Stomach (tissue), 19 donors: ENCODE measurements at places on chromosomes 7 and 10. TPM values are rescaled to one million over a fixed set of nuclear protein-coding genes. Genes with fewer than 3 reads are reported as not detected.

DNA sequence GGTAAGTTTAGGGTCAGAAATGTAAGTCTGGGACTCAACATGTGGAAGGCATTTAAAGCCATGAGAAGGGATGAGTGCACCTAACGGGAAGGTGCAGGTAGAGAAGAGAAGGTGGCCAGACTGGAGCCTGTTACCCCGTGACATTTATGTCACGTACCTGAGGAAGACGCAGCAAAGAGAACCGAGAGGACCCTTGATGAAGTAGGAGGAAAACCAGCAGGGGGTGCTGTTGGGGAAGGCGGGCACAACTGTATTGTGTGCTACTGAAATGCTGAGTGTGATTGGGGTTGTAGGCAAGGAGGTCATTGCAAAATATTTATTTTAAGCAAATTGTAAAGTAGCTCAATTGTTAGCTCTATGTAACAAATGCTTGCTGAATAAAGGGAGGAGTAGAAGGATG is 338.2 kb upstream of the PRKCQ start:
- no peaks in the 10 kb centered on the region for H3K27me3 ChIP-seq
- H3K4me1 ChIP-seq: peaks cover 7% of the 10 kb centered on the region
- no peak overlapping the region for H3K4me3 ChIP-seq

Gene GTF2IRD1
- polyA plus RNA-seq: 8.0 TPM

DNA sequence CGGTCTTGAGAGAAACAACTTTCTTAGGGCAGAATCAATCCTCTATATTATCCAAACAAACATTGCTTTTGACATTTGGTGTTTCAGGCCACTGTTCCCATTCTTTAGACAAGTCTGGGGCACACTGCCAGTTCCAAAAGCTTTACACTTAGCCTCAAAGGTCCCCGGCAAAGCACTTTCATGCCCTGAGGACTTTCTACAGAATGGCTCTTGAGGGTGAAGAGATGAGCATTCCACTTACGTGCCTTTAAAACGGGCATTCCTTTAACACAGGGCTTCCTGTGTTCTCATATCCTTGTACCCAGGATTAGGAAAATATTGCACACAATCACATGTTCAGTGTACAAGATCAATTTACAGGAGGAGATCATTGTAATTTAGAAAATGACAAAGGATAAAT is 13.1 kb upstream of the TMEM213 start:
- DNase-seq: no peak
- H3K27me3 ChIP-seq: no peaks in the 10 kb centered on the region
- no peak overlapping the region for H3K27ac ChIP-seq
- no peaks in the 10 kb centered on the region for H3K36me3 ChIP-seq
- no peak overlapping the region for H3K4me3 ChIP-seq

Gene ACADSB
- polyA plus RNA-seq: 10.7 TPM

- no peaks in the 10 kb centered on the region for H3K27me3 ChIP-seq
- DNase-seq: no peak
- H3K27ac ChIP-seq: no peak overlapping the region
- no peak overlapping the region for H3K4me3 ChIP-seq
Measured at GRCh38 chr7:138863931-138864330, 65.9 kb upstream of the ATP6V0A4 start.

DNA sequence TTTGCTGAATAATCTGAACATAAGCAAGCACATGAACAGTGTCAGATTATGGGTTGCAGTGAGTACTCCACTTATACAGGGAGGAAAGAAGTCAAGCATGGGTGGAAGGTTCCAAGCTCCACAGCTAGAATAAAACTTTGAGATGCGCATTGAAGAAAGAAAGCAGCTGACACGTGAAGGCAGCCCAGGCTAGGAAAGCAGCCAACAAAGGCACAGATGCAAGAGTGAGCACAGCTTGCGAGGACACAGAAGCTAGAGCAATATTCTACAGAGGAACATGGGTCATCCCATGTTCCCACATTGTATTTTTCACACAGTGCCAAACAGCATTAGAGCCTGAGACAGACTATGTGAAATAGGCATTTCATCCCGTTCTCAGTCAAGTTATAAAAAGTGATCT is 194.6 kb upstream of the TBX20 start:
- H3K27me3 ChIP-seq: no peaks in the 10 kb centered on the region
- H3K4me1 ChIP-seq: no peaks in the 10 kb centered on the region
- no peaks in the 10 kb centered on the region for H3K36me3 ChIP-seq
- DNase-seq: no peak
- H3K27ac ChIP-seq: no peak overlapping the region

Gene ANXA8
- polyA plus RNA-seq: 0.37 TPM

DNA sequence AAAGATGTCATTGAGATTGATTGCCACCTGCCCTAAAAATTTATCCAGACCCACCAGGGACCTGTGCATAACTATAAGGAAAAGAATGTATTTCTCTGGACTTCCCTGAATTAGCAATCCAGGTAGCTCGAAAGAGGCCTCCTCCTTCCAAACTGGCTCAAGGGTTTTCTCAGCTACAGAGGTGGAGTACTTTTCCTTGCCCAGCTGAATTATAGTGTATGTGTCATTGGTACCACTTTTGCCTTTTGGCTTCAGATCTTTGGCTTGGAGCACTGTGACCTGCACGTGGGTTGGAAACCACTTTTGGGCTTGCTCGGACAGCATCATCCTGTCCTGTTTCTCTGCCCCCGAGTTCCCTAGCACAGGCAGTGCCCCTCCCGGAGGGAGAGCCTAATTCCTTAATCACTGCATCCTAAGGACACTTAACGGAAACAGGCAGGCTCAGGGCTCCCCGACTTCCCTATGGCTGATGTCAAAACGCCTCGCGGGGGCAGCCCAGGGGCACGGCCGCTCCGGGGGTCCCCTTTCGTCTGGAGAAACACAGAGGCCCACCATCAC is 825 bp downstream of the RAB11FIP2 start:
- no peaks in the 10 kb centered on the region for H3K36me3 ChIP-seq
- peaks cover 7% of the 10 kb centered on the region for H3K4me1 ChIP-seq
- peak overlapping the region; percentile 89 for H3K4me3 ChIP-seq

- H3K27ac ChIP-seq: peak overlapping the region; percentile 97
- no peaks in the 10 kb centered on the region for H3K36me3 ChIP-seq
- no peak overlapping the region for H3K4me3 ChIP-seq
- H3K4me1 ChIP-seq: peaks cover 97% of the 10 kb centered on the region
- DNase-seq: no peak
Measured at GRCh38 chr10:93437946-93438612, 44.1 kb downstream of the MYOF start.

- H3K4me3 ChIP-seq: no peak overlapping the region
- H3K27me3 ChIP-seq: no peaks in the 10 kb centered on the region
- H3K4me1 ChIP-seq: no peaks in the 10 kb centered on the region
- DNase-seq: no peak
- H3K27ac ChIP-seq: no peak overlapping the region
Measured at GRCh38 chr7:129299889-129300288, 75.1 kb downstream of the AHCYL2 start.

GRCh38 chr10:69655124-69655867 is 25.2 kb downstream of the FAM241B start:
- H3K27me3 ChIP-seq: peaks cover 15% of the 10 kb centered on the region
- no peak for DNase-seq
- no peak overlapping the region for H3K27ac ChIP-seq
- H3K4me1 ChIP-seq: no peaks in the 10 kb centered on the region
- H3K36me3 ChIP-seq: no peaks in the 10 kb centered on the region

- no peak for DNase-seq
- H3K27me3 ChIP-seq: peaks cover 30% of the 10 kb centered on the region
- H3K27ac ChIP-seq: no peak overlapping the region
- H3K4me1 ChIP-seq: no peaks in the 10 kb centered on the region
- H3K36me3 ChIP-seq: no peaks in the 10 kb centered on the region
Measured at GRCh38 chr10:128306966-128307365, 180.7 kb upstream of the MKI67 start.

- no peak overlapping the region for H3K27ac ChIP-seq
- DNase-seq: no peak
- no peaks in the 10 kb centered on the region for H3K4me1 ChIP-seq
- H3K4me3 ChIP-seq: no peak overlapping the region
- no peaks in the 10 kb centered on the region for H3K36me3 ChIP-seq
Measured at GRCh38 chr7:108648989-108649388, 79.3 kb downstream of the DNAJB9 start.

Gene SLC29A4
- 6.5 TPM for polyA plus RNA-seq

DNA sequence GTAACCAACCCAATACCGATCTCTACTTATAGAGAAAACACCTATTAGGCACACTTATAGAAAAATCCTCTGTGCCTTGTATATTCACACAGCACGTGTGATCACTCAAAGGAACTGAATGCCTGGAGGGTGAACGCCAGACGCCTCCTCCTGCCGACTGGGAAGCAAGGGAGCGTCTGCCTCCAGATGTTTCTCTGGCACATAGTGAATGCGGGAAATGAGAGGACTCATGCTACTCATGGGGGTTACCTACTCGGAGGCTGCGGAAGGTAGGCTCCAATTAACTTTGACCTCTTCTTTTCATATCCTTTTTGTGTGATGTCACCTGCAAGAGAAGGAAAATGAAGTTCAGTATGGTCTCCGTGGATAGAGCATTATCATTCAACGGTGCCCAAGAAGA is 203.3 kb downstream of the DIP2C start:
- H3K4me1 ChIP-seq: peaks cover 4% of the 10 kb centered on the region
- peaks cover 22% of the 10 kb centered on the region for H3K36me3 ChIP-seq
- peak overlapping the region; percentile 88 for H3K27ac ChIP-seq
- no peak overlapping the region for H3K4me3 ChIP-seq

GRCh38 chr7:91835826-91836368 is 44.6 kb downstream of the MTERF1 start:
- no peaks in the 10 kb centered on the region for H3K27me3 ChIP-seq
- no peaks in the 10 kb centered on the region for H3K36me3 ChIP-seq
- no peak overlapping the region for H3K27ac ChIP-seq
- H3K4me3 ChIP-seq: no peak overlapping the region

- no peak overlapping the region for H3K4me3 ChIP-seq
- no peak for DNase-seq
- H3K4me1 ChIP-seq: peaks cover 26% of the 10 kb centered on the region
- H3K27ac ChIP-seq: no peak overlapping the region
- no peaks in the 10 kb centered on the region for H3K27me3 ChIP-seq
Measured at GRCh38 chr7:131094685-131095084, 233.0 kb upstream of the MKLN1 start.

DNA sequence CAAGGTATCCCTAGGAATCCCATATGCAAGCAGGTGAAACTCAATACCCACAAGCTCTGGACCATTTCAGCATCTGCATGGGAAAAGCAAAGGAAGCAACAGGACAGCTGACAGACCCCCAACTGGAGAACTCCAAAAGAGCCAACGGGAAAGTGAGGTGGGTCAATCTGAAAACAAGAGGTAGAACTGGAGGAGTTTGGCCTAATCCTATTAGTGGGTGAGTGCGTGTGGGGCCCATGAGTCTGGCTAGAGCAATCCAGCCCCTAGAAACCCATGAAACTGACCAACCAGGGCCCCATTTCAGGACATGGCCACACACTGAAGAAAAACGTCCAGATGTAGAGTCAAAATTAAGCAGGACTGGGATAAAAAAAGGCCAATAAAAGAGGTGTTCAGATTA is 26.6 kb upstream of the WNT8B start:
- no peaks in the 10 kb centered on the region for H3K27me3 ChIP-seq
- H3K4me3 ChIP-seq: no peak overlapping the region
- H3K36me3 ChIP-seq: no peaks in the 10 kb centered on the region
- H3K4me1 ChIP-seq: no peaks in the 10 kb centered on the region
- H3K27ac ChIP-seq: no peak overlapping the region

Gene PPP1R9A
- polyA plus RNA-seq: 1.8 TPM

GRCh38 chr10:126016882-126017281 is 120.5 kb downstream of the FANK1 start:
- H3K4me1 ChIP-seq: no peaks in the 10 kb centered on the region
- no peaks in the 10 kb centered on the region for H3K36me3 ChIP-seq
- no peak overlapping the region for H3K4me3 ChIP-seq
- no peak for DNase-seq
- no peaks in the 10 kb centered on the region for H3K27me3 ChIP-seq
- H3K27ac ChIP-seq: no peak overlapping the region

Gene DEPP1
- 42.0 TPM for polyA plus RNA-seq

GRCh38 chr10:12716042-12716441 is 285.5 kb downstream of the CCDC3 start:
- no peak for DNase-seq
- no peaks in the 10 kb centered on the region for H3K36me3 ChIP-seq
- H3K4me3 ChIP-seq: no peak overlapping the region
- peaks cover 17% of the 10 kb centered on the region for H3K4me1 ChIP-seq
- no peaks in the 10 kb centered on the region for H3K27me3 ChIP-seq

DNA sequence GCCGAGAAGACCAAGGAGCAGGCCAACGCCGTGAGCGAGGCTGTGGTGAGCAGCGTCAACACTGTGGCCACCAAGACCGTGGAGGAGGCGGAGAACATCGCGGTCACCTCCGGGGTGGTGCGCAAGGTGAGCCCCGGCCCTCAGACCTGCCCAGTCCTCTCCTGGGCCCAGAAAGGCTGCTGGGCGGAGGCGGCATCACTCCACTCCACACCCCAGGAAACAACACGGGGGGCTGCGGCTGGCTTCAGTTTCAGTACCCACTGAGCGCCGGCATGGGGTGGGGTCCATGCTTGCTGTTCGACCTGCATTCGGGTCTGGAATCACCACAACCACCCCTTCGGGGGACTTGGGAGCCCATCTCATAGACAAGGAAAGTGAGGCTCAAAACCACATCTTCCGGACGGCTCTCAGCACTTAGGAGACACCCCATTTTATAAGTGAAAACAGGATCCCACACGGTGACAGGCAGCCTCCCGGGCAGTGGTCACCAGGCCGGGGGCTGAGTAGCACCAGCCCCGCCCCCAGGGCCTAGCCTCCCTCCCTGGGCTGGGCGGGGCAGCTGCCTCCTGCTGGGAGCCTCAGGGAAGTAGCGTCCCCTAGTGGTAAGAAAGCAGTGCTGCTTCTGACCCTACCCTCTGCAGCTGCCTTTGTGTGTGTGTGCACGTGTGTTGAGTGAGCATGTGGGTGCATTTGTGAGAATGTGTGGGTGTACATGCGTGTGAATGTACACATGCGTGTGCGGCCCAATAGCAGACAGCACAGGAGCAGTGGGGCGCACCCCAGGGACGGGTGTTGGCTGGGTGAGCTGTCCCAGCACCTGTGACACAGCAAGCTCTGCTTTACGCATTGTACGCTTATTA is 1.8 kb downstream of the SNCG start:
- H3K4me3 ChIP-seq: no peak overlapping the region
- H3K27ac ChIP-seq: peak overlapping the region; percentile 77
- no peaks in the 10 kb centered on the region for H3K36me3 ChIP-seq
- H3K27me3 ChIP-seq: no peaks in the 10 kb centered on the region
- no peak for DNase-seq

GRCh38 chr10:29140151-29140550 is 148.7 kb upstream of the LYZL1 start:
- no peaks in the 10 kb centered on the region for H3K27me3 ChIP-seq
- H3K4me1 ChIP-seq: no peaks in the 10 kb centered on the region
- no peaks in the 10 kb centered on the region for H3K36me3 ChIP-seq
- DNase-seq: no peak
- no peak overlapping the region for H3K27ac ChIP-seq
- H3K4me3 ChIP-seq: no peak overlapping the region

- DNase-seq: no peak
- no peak overlapping the region for H3K4me3 ChIP-seq
- no peaks in the 10 kb centered on the region for H3K27me3 ChIP-seq
- H3K36me3 ChIP-seq: no peaks in the 10 kb centered on the region
- H3K4me1 ChIP-seq: no peaks in the 10 kb centered on the region
Measured at GRCh38 chr10:21135023-21135931, 238.2 kb upstream of the NEBL start.
